GM23248 (cell line): ENCODE measurements at places on chromosomes 6 and 20.

GRCh38 chr6:55898342-55898741, 23.0 kb upstream of the BMP5 start:
- DNase-seq, result peak; percentile 17

- peak; percentile 55 for DNase-seq
These were observed 14.1 kb downstream of the MYBL2 start for GRCh38 chr20:43680981-43681380.

GRCh38 chr20:22160101-22160652, 424.2 kb downstream of the FOXA2 start:
- no peak for DNase-seq

GRCh38 chr6:47231151-47231550, 78.6 kb downstream of the TNFRSF21 start:
- no peak for DNase-seq

DNA sequence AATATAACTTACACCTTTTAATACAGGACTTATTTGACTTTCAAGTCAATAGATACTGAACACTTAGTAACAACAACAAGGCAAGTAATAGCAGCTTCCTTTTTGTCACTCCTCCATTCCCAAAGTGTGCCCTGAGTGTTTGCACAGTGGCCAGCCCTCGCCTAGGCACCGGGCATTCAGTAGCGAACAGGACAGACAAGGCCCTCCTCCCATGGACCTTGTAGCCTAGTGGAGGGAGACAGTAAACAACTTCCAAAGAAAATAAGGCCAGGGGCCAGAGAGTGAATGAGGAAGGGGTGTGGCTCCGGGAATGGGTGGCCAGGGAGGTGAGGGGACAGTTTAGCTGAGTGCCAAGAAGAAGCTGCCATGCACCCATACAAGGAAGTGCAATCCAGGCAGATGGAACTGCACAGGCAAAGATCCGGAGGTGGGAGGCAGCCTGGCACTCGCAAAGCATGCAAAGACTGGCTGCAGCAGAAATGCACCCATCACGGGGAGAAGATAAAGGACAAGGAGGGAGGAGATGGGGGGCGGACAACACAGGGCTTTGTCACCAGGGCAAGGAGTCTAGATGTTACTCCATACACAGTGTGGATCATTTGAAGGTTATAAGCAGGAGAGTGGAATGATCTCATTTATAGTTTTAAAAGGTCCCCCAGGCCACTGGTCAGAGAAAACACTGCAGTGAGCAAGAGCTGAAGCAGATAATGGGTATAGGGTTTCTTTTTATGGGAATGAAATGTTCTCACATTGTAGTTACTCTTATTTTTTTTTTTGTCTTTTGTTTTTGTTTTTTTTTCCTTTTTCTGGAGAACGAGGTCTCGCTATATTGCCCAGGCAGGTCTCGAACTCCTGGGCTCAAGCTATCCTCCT, 32.2 kb downstream of the ATP9A start:
- DNase-seq, result no peak

GRCh38 chr20:45985573-45985972, 13.6 kb upstream of the ZNF335 start:
- peak; percentile 20 for DNase-seq

DNA sequence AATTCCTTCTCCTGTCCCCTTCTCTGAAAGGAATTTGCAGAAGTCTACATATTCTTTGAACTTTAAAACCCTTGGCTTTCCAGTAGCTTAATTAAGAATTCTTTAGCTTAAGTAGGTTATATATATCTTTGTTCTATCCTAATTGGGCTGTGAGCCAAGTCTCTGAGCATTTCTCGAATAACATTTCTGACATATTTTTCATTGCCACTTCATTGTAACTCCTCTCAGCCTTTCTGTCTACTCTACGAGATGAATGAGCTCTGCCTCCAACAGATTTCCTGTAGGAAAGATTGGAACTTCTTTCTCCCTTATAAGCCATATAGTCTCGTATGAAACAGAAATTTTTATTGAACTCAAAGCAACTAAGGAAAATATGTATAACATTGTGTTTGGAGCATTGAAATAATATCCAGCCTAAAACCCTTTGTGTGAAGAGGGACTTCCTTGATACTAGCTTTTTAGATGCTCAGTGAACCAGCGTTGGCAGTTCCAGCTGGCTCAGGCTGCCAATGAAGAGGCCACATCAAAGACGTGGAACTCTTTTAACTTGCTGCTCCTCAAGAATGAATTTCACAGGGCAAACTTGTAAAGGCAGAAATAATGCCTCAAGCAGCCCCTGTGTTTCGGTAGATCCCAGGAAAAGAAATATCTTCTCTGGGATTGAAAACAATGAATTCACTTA, 87.7 kb upstream of the NOX3 start:
- DNase-seq, result no peak

DNA sequence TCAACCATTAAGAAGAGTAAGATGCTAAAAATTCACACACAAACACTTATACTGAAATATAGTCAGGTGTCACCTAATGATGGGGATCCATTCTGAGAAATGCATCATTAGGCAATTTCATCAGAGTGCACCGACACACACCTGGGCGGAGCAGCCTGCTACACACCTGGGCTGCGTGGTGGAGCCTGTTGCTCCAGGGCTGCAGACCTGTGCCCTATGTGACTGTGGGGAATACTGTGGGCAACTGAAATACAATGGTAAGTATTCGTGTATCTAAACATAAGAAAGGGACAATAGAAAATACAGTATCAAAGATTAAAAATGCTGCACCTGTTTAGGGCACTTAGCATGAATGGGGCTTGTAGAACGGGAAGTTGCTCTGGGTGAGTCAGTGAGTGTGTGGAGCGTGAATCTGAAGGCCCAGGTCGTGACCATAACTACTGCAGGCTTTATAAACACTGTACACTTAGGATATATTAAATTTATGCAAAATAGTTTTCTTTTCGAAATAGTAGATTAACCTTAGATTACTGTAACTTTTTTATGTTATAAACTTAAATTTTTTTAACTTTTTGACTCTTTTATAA, 124.4 kb upstream of the AFDN start:
- no peak for DNase-seq

DNA sequence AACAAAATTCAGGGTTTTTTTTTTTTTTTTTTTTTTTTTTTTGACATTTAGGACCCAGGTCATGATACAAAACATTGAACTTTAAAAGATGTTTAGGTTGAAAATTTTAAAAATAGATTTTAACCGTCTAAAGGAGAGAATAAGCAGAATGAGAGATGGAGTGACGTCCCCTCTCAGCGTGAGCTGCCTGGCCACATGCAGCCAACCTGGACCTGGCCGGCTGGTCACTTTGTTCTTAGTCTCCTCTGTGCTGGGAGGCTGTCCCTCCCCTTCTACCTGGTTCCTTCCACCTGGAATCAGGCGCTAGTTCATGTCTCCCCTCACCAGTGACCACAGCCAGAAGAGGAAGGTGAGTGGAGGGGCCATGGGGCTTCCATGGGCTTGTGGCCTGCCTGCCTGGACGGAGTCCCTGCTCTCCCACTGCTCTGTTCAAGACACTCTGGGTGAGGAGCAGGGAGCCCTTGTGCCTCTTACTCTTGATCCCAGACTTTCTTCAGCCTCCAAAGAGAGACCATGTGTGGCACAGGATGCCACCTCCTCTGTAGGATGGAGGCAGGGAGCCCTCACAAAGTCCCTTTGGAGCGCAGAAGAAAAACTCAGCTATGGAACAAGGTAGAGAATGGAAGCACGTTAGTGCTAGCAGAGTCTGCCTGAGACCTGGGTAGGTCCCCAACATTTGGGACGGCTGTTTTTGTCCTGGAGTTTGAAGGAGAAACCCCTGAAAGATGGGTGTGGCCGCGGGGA, 31.7 kb downstream of the IRF4 start:
- DNase-seq, result no peak

- DNase-seq, result no peak
These were observed 174.1 kb downstream of the PTPRT start for GRCh38 chr20:43015566-43015965.

DNA sequence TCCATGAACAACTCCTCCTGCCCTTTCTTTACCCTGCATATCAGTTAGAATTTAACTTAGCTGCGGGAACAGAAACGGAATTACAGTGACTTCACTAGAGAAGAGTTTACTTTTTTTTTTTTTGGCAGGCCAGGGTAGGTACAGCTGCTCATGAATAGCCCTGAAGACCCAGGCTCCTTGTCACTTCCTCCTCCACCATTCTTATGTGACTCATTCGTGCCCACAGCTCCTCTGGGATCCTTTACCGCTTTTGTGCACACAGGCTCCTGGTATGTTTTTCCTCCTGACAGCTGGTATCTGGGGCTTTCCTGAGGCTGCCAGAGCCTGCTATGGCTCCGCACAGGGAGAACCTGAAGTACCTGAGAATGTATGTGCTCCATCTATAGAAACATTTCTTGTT, 3.9 kb upstream of the KCNS1 start:
- DNase-seq, result peak; percentile 72

DNA sequence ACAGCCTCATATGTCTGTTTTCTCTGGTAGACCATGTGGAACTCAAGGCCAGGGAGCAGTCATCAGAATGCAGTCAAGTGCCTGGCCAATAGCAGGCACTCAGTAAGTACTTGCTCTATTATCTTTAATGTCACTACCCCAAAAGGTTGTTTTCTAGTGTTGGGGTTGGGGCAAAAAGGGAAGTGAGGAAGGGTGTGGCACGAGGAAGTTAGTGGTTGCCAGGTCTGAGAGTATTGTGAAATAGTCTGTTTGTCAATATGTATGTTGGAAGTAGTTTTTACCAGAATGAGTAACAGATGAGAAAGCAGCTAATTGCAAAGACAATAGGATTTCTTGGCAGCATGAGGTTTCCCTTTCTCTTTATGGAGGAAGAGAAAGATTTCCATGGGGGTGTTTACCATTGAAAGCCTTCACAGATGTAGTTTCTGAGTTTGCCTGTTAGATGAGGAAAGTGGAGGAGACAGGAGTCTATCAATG, 59.5 kb upstream of the ARMH2 start:
- peak; percentile 70 for DNase-seq

DNA sequence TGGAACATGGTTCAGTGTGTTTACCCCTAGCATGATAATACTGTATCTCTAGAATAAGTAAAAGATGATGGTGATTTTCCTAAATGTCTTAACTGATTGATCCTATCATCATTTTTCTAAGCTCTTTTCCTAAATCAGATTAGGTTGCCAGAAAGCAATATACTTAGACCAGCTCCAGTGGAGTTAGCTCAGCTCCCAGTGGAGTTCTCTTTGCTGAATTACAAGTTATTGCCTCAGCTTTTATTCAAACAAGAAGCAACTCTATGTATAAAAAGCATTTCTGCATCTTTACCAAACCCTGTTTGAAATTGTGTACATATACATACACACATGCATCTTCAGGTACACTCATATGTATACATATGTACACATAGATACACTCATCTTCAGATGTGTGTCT, 44.9 kb downstream of the SNX9 start:
- DNase-seq, result peak; percentile 45

- no peak for DNase-seq
These were observed 50.5 kb upstream of the GCM1 start for GRCh38 chr6:53199156-53199555.

GRCh38 chr6:110315869-110316398, 42.2 kb downstream of the METTL24 start:
- DNase-seq, result no peak

GRCh38 chr6:130869681-130870080, 42.5 kb downstream of the SMLR1 start:
- no peak for DNase-seq

DNA sequence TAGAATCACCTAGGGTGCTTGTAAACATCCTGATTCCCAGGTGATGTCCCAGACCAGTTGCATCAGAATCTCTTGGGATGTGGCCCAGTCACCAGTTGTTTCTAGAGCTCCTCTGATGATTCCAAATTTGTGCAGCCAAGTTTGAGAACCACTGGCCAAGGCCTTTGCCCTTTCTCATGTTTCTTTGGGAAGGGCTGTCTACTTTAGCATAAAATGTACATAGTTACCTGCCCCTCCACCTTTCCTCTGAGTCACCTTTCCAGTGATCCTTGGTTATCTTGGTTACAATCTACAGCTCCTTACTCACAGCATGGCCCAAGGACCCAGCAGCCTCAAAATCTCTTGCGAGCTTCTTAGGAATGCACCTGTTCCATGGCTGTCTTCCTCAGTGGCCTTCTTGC, 266.4 kb upstream of the PRND start:
- no peak for DNase-seq

DNA sequence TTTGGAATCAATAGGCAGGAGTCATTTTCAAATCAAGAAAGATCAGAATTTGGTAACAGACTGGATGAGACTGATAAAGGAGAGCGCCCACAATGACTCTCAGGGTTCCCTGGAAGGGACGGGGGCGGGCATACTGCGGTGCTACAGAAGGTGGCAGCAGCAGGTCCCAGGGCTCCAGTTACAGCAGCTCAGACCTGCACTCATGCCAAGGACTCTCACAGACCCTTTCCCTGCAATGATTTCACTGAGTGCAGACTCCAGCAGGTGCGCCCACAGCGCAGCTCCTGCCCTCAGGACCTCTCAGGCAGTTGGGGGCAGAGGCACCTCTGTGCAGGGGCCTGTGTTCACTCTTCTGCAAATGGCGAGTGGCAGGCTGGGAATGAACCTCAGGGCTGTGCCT, 359.8 kb downstream of the ZFAND3 start:
- no peak for DNase-seq

- DNase-seq, result no peak
These were observed 52.7 kb upstream of the PTGIS start for GRCh38 chr20:49620364-49621240.

- no peak for DNase-seq
These were observed 4.0 kb downstream of the SOX18 start for GRCh38 chr20:64045346-64046011.

DNA sequence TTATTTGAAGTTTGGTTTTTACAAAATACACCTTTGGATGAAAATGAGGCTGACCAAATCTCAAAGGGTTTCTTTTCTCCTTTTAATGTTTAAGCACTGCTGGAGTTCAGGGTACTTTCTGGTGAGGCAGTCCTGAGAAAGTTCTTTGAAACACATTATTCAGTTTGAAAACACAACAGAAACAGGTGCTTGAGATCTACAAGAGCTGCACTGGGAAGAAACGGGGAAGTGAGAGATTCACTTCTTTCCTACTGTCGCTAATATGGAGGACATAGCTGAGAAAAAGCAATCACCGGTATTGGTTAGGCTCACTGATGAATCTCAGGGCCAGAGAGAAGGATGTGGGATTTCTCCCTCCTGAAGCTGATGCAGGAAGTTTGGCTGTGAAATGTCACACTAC, 22.9 kb upstream of the TMEM170B start:
- no peak for DNase-seq

GRCh38 chr6:106609699-106610098, 19.6 kb downstream of the RTN4IP1 start:
- DNase-seq, result peak; percentile 32

- DNase-seq, result no peak
These were observed 99.2 kb downstream of the MCHR2 start for GRCh38 chr6:99894815-99895214.

GRCh38 chr6:145631374-145631773, 103.9 kb downstream of the EPM2A start:
- no peak for DNase-seq
